ENCODE measurements at places on chromosomes 16 and 17.

GRCh38 chr16:90019543-90020259 is 445 bp upstream of the DBNDD1 start:
- DNase-seq, result no peak

- no peak for DNase-seq
These were observed 18.4 kb downstream of the GJD3 start for GRCh38 chr17:40345994-40346764.

GRCh38 chr17:83104577-83105505 is 25.4 kb downstream of the METRNL start:
- no peak for DNase-seq

DNA sequence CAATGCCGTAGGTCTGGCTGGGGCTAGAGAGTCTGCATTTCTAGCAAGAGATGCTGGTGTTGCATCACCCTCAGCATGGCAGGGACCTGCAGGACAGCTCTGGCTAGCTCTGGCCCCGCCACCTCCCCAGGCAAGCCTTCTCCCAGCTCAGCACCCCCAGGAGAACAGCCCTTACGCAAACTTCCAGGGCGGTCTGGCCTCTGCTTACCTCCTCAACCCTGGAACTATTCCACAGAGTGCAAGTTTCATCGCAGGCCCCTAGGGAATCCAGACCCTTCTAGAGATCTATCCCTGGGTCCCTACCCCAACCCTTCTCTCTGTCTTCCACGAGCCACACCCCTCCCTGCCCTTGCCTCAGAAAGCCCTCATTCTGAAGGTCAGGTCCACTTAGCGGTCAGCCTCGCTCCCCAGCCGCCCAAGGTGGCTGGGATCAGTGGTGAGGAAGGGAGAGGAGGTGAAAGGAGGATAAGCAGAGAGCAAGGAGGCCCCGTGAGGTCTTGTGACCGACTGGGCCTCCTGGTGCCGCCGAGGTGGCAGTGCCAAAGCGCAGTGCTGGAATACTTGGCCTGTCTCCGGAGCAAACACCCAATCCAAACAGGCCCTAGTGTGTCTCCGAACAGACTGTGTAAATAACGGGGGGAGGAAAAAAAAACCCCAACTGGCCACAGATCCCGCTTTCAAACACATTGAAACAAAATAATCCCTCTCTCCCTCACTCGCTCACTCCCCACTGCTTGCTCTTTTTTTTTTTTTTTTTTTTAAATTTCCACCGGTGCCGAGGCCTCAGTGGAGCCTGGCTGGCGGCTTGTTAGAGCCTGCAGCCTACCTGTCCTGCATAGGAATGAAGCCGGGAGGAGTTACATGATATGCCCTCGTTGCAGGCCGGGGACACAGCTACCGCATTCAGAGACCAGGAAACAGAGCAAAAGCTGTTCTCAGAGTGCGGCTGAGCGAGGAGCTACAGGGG is 380.9 kb downstream of the SOX9 start:
- DNase-seq, result no peak

- no peak for DNase-seq
These were observed 2.1 kb downstream of the PPP1R1B start for GRCh38 chr17:39628655-39629493.

- no peak for DNase-seq
These were observed 770.8 kb upstream of the SOX9 start for GRCh38 chr17:71349908-71350600.

DNA sequence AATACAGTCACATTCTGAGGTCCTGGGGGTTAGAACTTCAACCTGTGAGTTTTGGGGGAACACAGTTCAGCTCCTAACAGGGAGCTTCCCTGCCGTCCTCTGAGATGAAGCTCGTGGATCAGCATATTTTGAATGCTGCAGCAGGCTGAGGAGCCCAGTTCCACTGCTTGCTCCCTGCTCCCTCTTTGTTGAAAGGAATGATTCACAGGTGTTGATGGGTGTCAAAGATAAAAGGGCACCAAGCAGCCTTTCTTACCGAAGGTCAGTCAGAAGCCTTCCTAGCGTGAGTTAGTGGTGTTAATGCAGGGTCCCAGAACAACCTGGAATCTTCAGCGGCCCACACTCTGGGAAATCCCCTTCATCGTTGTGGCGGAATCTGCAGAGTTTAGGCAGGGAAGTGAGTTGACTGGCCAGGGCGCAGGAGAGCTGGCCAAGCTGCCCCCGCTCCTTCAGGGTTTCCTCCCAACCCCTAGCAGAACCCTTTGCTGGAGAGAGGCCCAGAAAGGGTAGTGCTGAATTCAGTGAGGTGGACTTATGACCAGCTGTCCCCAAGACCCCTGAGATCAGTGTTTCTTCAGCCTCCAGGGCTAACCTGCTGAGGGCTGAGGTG is 114.8 kb downstream of the GNAO1 start:
- no peak for DNase-seq

DNA sequence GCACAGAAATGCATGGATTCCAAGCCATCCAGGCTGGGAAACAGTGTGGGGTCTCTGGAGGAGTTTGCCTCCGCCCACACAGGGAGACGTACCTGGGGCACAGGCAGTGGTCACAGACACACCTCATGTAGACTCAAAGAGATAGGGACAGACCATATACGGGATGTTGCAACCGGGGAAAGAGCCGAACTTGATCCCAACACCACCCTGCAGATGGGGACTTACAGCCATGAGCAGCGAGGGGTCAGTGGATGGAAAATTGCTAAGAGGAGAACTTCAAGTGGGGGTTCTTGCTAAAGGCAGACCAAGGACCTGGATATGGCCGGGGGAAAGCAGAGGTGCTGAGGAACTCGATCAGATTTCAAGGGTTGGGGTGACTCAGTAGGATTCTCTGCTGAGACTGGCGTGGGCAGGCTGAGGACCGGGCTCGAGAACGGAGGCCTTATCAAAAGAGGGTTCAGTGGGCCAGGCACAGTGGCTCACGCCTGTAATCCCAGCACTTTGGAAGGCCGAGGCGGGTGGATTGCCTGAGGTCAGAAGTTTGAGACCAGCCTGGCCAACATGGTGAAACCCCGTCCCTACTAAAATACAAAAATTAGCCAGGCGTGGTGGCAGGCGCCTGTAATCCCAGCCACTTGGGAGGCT is 12.0 kb upstream of the DNAH17 start:
- no peak for DNase-seq

- DNase-seq, result no peak
These were observed 17.5 kb downstream of the NOS2 start for GRCh38 chr17:27782791-27783206.

DNA sequence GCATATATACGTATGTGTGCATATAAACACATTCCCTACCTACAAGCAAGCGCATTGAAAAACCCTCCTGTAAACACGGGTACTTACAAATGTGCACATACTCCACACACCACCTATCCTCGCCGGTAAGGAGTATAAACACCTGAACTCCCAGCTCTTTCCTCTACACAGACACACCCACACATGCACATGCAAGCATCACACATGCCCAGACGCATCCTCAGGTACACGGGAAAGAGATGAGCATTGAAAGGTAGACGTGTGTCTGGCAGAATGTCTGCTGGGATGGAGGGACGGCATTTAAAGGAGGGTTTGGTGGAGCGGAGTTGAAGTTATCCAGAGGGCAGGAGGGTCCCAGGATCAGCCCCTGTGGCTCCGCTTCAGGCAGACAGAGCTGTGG is 4.7 kb upstream of the SMTNL2 start:
- no peak for DNase-seq

- peak; percentile 48 for DNase-seq
These were observed 28.3 kb downstream of the G6PC1 start for GRCh38 chr17:42928714-42929496.

DNA sequence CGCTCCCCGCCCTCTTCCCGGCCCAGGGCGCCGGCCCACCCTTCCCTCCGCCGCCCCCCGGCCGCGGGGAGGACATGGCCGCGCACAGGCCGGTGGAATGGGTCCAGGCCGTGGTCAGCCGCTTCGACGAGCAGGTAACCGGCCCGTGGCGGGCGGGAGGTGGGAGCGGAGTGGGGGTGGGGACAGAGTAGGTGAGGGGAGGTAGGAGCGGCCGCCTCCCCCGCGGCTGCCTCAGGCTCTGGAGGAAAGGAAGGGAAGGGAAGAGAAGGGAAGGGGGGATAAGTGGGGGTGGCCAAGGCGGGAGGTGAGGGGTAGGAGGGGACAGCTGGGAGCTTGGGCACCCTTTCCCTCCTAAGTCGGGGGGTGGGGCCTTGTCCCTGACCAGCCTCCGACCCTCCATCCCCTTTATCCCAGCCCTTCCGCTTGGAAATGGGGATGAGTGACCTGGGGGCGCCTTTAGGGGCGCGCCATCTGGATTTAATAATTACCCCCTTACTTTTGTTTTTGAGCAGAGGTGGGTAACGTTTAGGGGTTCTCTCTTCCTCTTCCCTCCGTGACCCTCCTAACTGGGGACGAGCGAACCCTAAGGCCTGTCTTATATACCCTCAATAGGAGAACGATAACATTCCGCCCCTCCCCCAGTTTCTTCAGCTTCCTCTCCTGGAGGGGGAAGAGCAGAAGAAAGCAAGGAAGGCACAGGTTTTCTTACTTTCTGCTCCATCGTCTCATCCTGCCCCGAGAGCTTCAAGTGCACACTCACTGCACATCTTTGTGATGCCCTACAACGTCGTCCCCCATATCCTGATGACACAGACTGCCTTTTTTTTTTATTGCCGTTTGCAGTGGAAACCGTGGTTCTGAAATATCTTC is 694 bp downstream of the NF1 start:
- no peak for DNase-seq

DNA sequence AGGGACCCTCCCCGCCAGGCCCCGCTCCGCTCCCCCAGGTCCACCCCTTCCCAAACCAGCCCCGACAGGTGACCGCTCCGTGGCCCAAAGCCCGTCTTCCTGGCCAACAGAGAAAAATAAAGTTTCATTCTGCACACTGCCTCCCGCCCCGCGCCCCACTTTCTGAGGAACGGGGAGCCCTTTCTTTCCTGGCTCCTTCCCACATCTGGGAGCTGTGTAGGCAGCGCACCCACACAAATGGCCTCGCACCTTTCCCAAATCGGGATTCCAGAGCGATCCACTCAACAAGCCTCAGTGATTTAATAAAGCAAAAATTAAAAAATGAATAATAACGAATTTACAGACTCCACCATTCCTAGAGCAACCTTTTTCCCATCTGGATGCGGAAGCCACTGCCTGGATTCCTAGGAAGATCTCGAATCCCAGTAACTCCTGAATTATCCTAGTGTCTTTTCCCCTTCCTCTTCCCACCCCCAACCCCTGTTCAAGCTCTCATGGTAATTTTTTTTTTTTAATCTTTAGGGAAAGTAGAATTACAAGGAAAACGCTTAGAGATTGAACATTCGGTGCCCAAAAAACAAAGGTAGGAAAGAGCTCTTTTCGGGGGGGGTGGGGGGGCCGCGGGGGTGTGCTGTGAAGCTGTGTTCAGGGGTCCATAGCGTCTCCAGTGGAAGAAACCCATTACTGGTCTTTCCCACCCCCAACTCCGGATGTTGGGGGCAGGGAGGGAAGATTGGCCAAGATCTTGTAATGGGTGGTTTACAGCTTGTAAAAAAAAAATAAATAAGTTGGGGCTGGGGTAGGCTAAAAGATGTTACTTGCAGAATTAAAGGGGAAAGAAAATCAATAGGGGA is 1.6 kb downstream of the IGF2BP1 start:
- DNase-seq, result no peak

DNA sequence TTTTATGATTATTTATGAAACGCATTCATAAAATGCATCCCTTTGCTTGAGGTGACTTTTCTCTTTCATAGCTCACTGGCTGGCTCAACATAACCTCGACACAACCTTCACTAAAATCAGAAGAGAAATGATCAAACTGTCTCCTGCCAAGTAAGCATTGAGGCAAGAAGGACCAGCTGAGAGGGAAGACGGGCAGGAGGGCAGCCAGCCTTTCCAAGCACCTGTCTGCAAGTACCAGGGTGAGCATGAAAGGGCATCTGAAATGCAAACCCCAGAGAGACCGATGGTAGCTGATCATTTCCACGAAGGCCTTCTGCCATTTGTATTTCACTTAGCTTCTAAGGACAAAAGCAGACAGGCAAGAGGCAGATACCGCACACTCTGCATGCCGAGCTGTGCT is 52.1 kb upstream of the RPH3AL start:
- DNase-seq, result no peak

DNA sequence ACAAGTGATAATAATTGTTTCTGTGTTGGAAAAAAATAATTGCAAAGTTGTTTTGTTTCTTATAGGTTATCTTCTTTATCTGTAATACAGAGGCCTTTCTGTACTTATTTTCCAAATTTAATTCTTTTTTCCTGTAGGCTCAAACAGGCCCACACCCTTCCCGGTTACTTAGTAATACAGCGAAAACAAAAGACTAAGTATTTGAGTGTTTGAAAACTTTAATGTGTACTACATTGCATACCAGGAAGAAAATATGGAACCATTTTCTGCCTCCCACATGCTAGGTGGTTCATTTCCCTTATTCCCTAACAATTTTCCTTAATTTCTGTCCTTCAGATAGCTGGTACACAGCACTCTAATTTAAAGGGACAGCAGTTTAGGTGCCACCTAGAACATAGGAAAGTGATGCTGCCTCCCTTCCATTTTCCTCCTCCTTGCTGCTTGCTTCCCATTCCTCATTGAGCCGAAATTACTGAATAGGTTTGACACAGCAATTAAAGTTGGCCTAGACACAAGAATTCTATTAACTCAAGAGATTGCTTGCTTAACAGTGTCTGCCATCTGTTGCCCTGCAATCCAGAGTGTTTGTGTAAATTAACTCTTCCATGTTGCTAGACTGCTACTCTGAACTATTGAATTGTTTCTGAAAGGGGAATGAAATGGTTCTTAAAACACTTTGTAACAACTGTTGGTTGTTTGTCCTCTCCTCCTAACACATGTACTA is 24.2 kb downstream of the CYB5B start:
- DNase-seq, result no peak

GRCh38 chr16:14325502-14326401 is 254.6 kb downstream of the MRTFB start:
- DNase-seq, result no peak

DNA sequence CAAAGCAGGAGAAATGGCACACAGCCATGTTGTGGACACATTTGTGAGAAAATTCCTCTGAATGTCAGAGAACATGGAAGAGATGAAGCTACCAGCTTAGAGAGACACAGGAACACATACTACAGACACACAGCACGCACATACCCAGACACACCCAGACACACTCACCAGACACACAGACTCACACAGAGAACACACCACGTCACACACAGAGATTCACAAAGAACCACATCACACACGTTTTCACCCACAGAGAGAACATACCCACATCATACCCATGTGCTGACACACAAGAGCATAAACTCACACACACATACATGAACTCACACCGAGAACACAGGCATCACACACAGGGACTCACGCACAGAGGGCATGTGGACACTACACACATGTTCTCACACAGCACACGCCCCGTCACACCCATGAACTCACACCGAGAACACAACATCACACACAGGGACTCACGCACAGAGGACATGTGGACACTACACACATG is 124.9 kb downstream of the METRNL start:
- no peak for DNase-seq
